A549 (cell line): ENCODE measurements at places on chromosomes 11 and 22. TPM values are rescaled to one million over a fixed set of nuclear protein-coding genes. Genes with fewer than 3 reads are reported as not detected.

Gene EHD1
- polyA plus RNA-seq: 37.8 to 52.4 TPM (median 43.4 TPM) in 3 replicates

GRCh38 chr22:20436307-20436767 lies 1.3 kb downstream of the SCARF2 start:
- no peak for DNase-seq

DNA sequence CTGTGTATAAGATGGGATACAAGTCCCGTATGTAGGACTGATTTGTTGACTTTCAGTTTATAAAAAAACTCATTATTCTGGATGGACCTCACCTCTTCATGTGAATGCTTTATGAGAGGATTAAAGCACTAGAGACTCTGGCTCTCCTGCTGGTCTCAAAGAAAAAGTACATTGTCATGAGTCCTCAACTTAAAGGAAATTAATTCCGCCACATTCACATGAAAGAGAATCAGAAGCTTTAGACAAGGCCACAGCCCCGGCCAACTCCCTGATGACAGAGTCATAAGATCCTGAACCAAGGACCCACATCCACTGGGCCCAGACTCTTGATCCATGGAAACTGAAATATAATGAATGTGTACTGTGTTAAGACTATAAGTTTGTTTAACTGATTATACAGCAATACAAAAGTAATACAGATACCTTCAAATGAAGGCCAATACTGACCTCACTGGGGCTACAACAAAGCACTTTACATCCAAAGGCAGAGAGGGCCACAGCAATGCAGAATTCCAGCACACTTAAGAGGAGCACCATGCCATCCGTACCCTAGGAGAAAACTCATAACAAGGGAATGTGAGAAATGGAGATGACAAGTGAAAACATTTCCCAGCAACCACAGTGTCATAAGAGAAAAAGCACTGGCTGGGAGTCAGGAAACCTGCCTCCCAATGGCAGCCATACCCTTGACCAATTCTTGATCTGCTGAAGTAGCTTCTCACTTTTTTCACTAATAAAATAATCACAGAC lies 25.4 kb upstream of the MS4A6A start:
- DNase-seq: no peak

- no peak for DNase-seq
Measured at GRCh38 chr11:96180341-96180740, 162.7 kb downstream of the MAML2 start.

- no peak for DNase-seq
Measured at GRCh38 chr11:124760205-124760652, 1.9 kb downstream of the ESAM start.
